Activated naive CD8-positive, alpha-beta T cell treated with anti-CD3 and anti-CD28 coated beads, Interleukin-2, amount 10 ng/mL, durations not matched to agents 7 days and 5 days (primary cell): ENCODE measurements at places on chromosomes 11 and 22. TPM values are rescaled to one million over a fixed set of nuclear protein-coding genes. Genes with fewer than 3 reads are reported as not detected.
A peak's percentile ranks its signal among the peaks of the same experiment; 100 is the strongest.

- H3K4me3 ChIP-seq = no peak overlapping the region
- peaks cover 16% of the 10 kb centered on the region for H3K4me1 ChIP-seq
- DNase-seq = no peak
- H3K27me3 ChIP-seq = no peaks in the 10 kb centered on the region
- H3K27ac ChIP-seq = no peak overlapping the region
- H3K36me3 ChIP-seq = peaks cover 10% of the 10 kb centered on the region
These were observed 28.0 kb downstream of the KCNJ1 start for GRCh38 chr11:128839081-128839480.

- H3K27me3 ChIP-seq = no peaks in the 10 kb centered on the region
- no peak overlapping the region for H3K4me3 ChIP-seq
These were observed 137.8 kb downstream of the CEP164 start for GRCh38 chr11:117465236-117465997.

FJX1 gene
- total RNA-seq = 0.17 TPM

OR8J3 gene
- not detected for total RNA-seq

DNA sequence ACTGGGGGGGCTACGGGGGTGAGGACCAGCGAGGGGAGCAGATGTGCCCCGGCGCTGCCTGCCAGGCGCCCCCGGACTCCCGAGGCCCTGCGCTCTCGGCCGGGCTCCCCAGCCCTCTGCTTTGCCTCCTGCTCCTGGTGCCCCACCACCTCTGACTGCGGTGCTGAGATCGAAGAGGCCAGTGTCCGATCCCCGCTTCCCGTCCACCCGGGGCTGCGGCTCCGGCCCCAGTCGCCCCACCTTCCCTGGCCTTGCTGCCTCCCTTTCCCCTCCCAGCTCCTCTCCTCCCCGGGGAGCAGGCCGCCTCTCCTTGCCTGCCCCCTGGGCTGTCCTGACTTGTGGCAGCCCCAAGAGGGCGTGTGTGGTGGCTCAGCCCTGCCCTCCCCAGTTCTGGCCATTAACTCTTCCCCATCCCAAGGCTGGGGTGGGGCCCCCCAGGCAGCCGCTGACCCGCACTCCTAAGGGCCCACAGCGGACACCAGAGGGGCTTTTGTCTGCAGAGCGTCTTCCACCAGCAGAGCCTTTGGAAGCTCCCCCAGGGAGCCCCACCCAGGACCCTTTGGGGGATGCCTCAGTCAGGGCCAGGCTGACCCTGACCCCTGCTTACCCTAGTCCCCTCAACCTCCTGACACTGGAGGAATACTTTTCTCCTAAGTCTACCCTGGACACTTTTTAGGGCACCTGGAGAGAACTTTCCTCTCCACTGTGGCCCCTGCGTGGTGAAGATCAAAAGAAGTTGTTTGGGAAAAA, 16.6 kb downstream of the RTN4RL2 start:
- peak overlapping the region; percentile 72 for H3K4me3 ChIP-seq
- peaks cover 32% of the 10 kb centered on the region for H3K27me3 ChIP-seq
- H3K36me3 ChIP-seq = no peaks in the 10 kb centered on the region
- peaks cover 34% of the 10 kb centered on the region for H3K4me1 ChIP-seq
- no peak for DNase-seq

DNA sequence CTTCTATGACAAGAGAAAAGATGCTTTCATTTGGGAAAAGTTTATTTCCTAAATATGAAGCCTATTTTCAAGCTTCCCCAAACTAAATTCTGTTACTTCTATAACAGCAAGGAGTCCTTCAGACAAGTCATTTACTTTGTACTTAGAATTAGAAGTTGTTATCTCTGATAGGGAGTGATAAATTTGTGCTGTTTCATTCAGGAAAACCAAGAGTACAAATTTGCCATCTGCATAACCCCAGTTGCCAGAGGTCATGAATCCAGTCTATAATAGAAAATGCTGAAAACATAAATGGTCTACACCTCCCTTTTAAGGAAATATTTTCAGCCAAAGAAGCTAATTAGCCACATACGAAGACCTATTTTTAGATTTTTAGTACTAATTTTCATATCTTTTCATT, 61.3 kb downstream of the SBF2 start:
- H3K27ac ChIP-seq = no peak overlapping the region
- no peaks in the 10 kb centered on the region for H3K4me1 ChIP-seq
- DNase-seq = no peak

DNA sequence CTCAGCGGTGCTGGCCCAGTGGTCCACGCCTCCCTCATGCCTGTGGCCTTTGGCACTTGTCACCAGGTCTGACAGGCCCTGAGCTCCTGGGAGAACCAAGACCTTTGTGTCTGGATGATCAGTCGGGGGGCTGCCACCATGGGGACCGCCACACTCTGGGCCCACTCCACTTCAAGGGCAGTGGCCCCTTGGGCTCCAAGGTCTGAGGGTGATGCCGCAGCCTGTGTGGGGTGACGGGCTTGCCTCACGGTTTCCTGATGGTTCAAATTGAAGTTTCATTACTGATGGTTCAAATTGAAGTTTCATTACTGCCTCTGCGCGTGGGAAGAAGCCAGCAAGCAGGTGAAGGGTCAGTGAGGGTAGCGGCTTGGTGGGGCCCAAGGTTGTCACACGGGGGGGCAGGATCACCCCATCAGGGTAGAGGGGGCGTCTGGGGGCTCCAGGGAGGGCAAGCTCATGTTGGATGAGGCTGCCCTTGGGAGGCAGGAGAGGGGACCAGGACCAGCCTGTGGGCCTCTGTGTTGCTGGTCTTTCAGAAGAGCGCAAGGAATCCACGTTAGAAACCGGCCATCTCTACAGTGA, 27.5 kb downstream of the TRMU start:
- peaks cover 1% of the 10 kb centered on the region for H3K4me1 ChIP-seq
- H3K36me3 ChIP-seq = no peaks in the 10 kb centered on the region
- H3K4me3 ChIP-seq = no peak overlapping the region
- H3K27me3 ChIP-seq = peaks cover 3% of the 10 kb centered on the region

GRCh38 chr22:24431309-24432034, 4.1 kb downstream of the ADORA2A start:
- peak overlapping the region; percentile 83 for H3K27ac ChIP-seq
- peak; percentile 31 for DNase-seq
- H3K4me3 ChIP-seq = peak overlapping the region; percentile 47
- H3K36me3 ChIP-seq = peaks cover 10% of the 10 kb centered on the region
- H3K4me1 ChIP-seq = peaks cover 69% of the 10 kb centered on the region

DNA sequence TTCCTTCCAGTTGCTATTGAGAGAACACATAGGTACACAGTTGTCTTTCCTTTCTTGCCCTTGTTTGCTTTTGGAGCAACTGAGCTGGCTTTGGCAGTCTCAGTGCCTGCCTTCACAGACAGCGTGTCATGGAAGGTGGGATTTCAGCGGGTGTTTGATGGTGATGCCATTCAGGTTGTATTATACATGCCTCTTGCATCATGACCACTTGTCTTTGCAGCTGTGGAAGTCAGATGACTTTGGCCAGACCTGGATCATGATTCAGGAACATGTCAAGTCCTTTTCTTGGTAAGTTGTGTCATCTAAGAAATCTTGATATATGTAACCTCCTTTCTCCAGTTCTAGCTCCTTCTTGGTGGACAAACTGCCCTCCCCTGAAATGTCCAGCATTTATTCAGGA, 37.1 kb upstream of the SORL1-AS1 start:
- H3K36me3 ChIP-seq = peaks cover 71% of the 10 kb centered on the region
- DNase-seq = no peak
- peak overlapping the region; percentile 3 for H3K27ac ChIP-seq
- no peak overlapping the region for H3K4me3 ChIP-seq
- no peaks in the 10 kb centered on the region for H3K27me3 ChIP-seq

DNA sequence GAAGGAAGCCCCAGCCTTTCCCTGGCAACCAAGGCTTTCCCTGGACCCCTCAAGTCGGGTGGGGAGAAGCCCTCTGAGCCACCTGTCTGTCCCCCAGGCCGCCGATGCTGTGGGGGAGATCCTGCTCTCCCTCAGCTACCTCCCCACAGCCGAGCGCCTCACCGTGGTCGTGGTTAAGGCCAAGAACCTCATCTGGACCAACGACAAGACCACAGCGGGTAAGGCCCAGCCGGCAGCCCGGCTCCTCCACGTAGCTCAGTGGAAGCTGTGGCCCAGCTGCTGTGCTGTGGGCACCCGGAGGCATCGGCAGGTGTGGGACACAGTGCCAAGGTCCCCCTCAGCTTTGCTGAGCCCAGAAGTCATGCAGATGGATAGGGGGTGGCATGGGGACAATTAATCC, 12.2 kb upstream of the RHOD start:
- no peak for DNase-seq
- no peaks in the 10 kb centered on the region for H3K4me1 ChIP-seq
- no peak overlapping the region for H3K27ac ChIP-seq
- H3K27me3 ChIP-seq = peaks cover 13% of the 10 kb centered on the region

DNA sequence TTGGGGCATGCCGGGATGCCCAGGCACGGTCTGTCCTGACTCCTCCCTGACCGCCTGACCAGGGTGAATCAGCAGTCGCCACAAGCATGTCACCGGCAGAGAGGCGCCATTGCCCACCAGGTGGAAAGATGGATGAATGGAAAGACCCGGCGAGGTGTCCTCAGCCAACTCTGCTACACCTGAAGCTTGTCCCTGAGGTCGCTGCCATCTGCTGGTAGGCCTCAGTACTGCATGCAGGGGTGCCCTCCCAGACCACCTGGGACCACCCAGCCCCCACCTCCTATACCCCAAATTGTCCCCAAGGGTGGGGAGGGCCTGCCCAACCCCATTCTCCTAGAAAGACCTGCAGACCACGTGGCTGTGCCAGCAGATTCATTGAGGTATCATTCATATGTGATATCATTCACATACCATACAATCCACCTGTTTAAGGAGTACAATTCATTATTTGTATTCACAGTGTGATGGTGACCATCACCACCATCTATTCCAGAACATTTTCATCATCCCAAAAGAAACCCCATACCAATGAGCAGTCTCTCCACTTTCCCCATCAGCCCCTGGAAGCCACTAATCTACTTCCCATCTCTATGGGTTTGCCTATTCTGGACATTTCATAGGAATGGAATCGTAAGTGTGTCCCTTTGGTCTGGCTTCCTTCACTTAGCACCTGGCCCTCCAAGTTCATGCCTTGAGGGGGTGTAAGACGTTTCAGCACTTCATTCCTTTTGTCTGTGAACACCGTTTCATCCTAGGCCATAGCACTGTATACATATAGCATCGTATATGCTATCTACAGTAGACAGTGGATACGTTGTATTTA, 17.5 kb downstream of the FGF3 start:
- no peaks in the 10 kb centered on the region for H3K4me1 ChIP-seq
- H3K4me3 ChIP-seq = no peak overlapping the region
- H3K36me3 ChIP-seq = no peaks in the 10 kb centered on the region
- DNase-seq = peak; percentile 54
- peaks cover 3% of the 10 kb centered on the region for H3K27me3 ChIP-seq
- no peak overlapping the region for H3K27ac ChIP-seq

DNA sequence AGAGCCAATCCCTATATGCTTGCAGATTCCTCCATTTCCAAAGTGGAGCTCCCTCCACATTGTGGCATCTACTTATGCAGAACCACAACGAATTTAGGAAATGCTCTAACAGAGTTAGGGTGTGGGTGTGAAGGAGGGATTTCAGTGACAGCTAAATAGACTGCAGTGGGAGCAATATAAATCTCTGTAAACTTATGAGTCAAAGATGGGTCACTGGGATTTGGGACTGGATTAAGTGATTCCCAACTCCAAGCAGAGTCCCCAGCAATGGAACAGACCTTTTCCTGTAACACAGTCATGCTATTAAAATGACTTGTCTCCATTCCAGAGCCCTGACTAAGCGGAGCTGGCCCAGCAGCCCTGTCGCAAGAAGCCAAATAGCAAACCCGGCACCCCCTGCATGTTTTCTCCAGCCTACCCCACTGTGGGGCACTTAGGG, 36.6 kb downstream of the RPL27A start:
- no peak for DNase-seq
- H3K27ac ChIP-seq = no peak overlapping the region
- H3K27me3 ChIP-seq = peaks cover 12% of the 10 kb centered on the region

GNG3 gene
- total RNA-seq = not detected

IGLL1 gene
- total RNA-seq = not detected

GDPD4 gene
- total RNA-seq = not detected

- H3K27me3 ChIP-seq = no peaks in the 10 kb centered on the region
- H3K4me3 ChIP-seq = no peak overlapping the region
- peaks cover 7% of the 10 kb centered on the region for H3K36me3 ChIP-seq
- no peak overlapping the region for H3K27ac ChIP-seq
These were observed 92.9 kb downstream of the MICAL3 start for GRCh38 chr22:17931400-17931825.

GRCh38 chr11:66659763-66660162, 17.9 kb downstream of the RBM4B start:
- peaks cover 7% of the 10 kb centered on the region for H3K4me1 ChIP-seq
- no peak for DNase-seq
- no peaks in the 10 kb centered on the region for H3K27me3 ChIP-seq
- no peak overlapping the region for H3K27ac ChIP-seq
- H3K36me3 ChIP-seq = peaks cover 23% of the 10 kb centered on the region
- H3K4me3 ChIP-seq = no peak overlapping the region

DNA sequence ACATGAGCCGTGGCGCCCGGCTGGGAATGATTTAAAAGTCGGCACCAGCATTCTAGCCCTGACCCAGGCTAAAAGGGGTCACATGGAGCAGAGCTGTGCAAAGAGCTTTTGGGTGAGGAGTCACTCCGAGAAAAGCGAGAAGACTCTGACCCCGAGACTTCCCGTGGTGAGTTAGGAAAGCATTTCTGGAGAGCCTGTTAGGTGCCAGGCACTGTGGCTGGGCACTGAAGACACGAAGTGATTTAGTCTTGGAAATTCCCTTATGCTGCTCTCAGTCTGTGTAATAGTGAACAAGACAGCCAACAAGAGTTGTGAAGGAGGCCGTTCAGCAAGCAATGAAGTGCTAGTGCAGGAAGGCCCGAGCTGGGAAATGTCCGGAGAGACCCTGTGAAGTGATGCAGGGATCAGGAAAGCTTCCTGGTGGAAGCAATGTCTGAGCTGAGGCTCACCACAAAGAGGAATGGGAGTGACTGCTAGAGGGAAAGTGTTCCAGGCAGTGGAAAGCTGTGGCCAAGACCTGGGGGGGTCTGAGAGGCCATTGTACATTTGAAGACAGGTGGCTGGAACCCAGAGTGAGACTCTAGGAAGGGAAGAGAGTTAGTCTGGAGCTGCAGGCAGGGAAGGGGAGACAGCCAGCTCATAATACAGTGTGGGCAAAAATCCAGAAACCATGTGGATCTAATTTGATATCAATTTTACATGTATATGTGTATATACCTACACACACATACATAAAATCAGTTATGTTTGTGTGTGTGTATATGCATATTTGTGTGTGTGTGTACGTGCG, 31.6 kb downstream of the MARK2 start:
- H3K27ac ChIP-seq = peak overlapping the region; percentile 89
- peak overlapping the region; percentile 81 for H3K4me3 ChIP-seq
- no peak for DNase-seq
- peaks cover 19% of the 10 kb centered on the region for H3K36me3 ChIP-seq
- peaks cover 70% of the 10 kb centered on the region for H3K4me1 ChIP-seq

DNA sequence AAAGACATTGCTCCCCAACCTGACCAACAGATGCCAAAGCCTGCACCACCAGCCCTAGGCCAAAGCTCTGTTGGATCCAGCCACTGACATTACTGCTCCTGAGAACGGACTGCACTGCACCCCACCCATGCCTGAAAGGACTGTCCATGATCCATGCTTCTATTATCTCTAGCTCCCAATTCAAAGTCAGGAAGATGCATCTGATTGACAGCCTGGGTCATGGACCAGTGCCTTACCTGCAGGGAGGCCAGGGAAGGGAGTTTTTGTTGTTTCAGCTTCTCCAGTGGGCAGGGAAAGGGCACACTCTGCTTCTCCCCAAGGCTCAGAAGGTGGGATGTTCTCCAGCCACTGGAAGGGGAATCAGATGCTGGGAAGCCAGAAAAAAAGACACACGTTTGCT, 4.8 kb upstream of the PRDM11 start:
- DNase-seq = no peak
- peaks cover 44% of the 10 kb centered on the region for H3K27me3 ChIP-seq
- H3K4me1 ChIP-seq = peaks cover 21% of the 10 kb centered on the region
- H3K27ac ChIP-seq = no peak overlapping the region
- no peak overlapping the region for H3K4me3 ChIP-seq

LRRC75B gene
- total RNA-seq = 3.2 TPM
